ENCODE measurements at places on chromosomes 2 and 18. TPM values are rescaled to one million over a fixed set of nuclear protein-coding genes. Genes with fewer than 3 reads are reported as not detected.

- no peak overlapping the region for H3K4me3 ChIP-seq
- no peaks in the 10 kb centered on the region for H3K27me3 ChIP-seq
- no peaks in the 10 kb centered on the region for H3K36me3 ChIP-seq
- DNase-seq: no peak
Observed at GRCh38 chr2:143081616-143082015, 47.6 kb upstream of the ARHGAP15 start.

- H3K36me3 ChIP-seq: no peaks in the 10 kb centered on the region
- peaks cover 64% of the 10 kb centered on the region for H3K4me1 ChIP-seq
- H3K4me3 ChIP-seq: no peak overlapping the region
- DNase-seq: no peak
- H3K27ac ChIP-seq: peak overlapping the region; percentile 98
Observed at GRCh38 chr2:43160778-43161177, 65.6 kb downstream of the ZFP36L2 start.

DNA sequence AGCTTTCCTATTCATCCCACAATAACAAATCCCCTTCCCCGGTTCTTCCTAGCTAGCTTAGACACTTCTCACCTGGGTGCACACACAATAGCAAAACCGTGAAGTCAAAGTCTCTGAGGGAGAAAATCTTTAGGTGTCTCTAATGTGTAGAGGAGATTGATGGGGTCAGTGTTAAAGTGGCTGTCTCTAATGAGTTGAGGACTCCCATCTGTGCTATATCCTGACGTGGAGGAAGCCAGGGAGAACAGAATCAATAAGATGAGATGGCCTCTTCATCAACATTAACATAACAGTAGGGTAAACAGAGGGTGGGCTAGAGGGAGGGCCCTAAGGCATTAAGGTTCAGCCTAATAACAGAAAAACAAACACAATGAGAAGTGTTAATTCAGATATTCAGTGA, 120.4 kb downstream of the SLC5A7 start:
- H3K27me3 ChIP-seq: no peaks in the 10 kb centered on the region
- H3K4me3 ChIP-seq: no peak overlapping the region
- H3K27ac ChIP-seq: no peak overlapping the region
- no peaks in the 10 kb centered on the region for H3K4me1 ChIP-seq
- H3K36me3 ChIP-seq: no peaks in the 10 kb centered on the region
- no peak for DNase-seq

- H3K36me3 ChIP-seq: no peaks in the 10 kb centered on the region
- H3K27ac ChIP-seq: no peak overlapping the region
- H3K27me3 ChIP-seq: no peaks in the 10 kb centered on the region
- H3K4me1 ChIP-seq: no peaks in the 10 kb centered on the region
Observed at GRCh38 chr2:125961739-125962138, 694.2 kb upstream of the GYPC start.

- no peak overlapping the region for H3K27ac ChIP-seq
- no peaks in the 10 kb centered on the region for H3K4me1 ChIP-seq
- no peak overlapping the region for H3K4me3 ChIP-seq
- H3K27me3 ChIP-seq: no peaks in the 10 kb centered on the region
Observed at GRCh38 chr2:210558708-210559107, 2.3 kb downstream of the CPS1 start.

DNA sequence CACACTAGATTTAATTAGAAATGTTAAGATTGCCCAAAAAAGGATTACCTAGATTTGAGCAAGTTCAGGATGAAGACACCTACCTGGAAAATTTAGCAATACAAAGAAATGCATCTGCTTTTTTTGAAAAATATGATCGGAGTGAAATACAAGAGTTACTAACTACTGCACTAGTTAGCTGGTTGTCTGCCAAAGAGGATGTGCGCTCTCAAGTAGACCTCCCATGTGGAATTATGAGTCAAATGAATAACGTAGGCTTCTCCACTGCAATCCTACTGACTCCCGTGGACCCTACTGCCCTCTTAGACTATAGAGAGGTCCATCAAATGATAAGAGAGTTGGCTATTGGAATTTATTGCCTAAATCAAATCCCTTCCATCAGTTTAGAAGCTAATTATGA, 2.0 kb downstream of the ANKAR start:
- H3K36me3 ChIP-seq: peaks cover 56% of the 10 kb centered on the region

GRCh38 chr2:217610401-217610814, 392.4 kb downstream of the TNS1 start:
- no peaks in the 10 kb centered on the region for H3K27me3 ChIP-seq
- H3K27ac ChIP-seq: peak overlapping the region; percentile 81
- H3K36me3 ChIP-seq: peaks cover 5% of the 10 kb centered on the region
- peaks cover 47% of the 10 kb centered on the region for H3K4me1 ChIP-seq
- DNase-seq: peak; percentile 90
- peak overlapping the region; percentile 26 for H3K4me3 ChIP-seq

DNA sequence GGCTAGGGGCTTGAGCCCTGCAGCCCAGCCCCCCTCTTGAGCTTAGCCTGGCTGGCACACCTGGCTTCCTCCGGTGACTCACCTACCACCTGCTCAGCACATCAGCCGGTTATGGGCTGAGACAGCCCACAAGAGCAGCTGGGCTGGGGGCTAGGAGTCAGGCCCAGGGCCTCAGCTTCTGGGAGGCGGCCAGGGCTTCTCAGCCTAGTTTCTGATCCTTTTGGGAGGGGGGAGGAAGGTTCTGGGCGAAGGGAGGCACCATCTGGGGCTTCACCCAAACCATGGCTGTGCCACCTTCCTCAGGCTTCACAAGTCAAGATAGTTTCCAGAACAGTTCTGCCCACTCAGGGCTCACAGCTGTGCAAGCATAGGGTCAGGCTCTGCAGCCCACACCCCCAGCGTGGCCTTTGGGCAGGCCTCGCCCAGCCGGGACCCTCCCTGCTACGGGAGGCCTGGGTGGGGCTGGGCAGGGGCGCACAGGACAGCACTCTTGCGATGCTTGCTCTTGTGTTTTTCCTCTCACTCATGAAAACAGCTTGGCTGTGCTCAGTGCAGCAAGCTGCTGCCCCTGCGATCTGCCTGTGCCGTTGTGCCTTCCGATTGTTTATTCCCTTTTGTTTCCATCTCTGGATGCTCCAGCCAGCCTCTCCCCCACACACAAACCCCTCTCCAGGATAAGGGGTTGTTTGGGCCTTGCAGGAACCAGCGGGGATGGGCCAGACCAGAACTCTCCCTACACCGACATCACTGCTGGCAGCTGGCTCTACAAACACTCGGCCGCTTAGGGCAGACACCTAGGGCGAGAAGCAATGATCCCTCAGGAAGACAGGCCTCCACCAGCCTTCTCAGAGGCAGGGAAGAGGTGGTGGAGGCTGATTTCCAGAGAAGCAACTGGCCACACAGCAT, 26.1 kb upstream of the SEMA4C start:
- H3K27me3 ChIP-seq: no peaks in the 10 kb centered on the region

GRCh38 chr2:170243118-170243837, 65.3 kb downstream of the MYO3B start:
- H3K27ac ChIP-seq: no peak overlapping the region
- no peaks in the 10 kb centered on the region for H3K4me1 ChIP-seq
- DNase-seq: no peak
- no peak overlapping the region for H3K4me3 ChIP-seq
- H3K36me3 ChIP-seq: no peaks in the 10 kb centered on the region

- no peak overlapping the region for H3K4me3 ChIP-seq
- no peaks in the 10 kb centered on the region for H3K36me3 ChIP-seq
- H3K4me1 ChIP-seq: no peaks in the 10 kb centered on the region
- no peak overlapping the region for H3K27ac ChIP-seq
Observed at GRCh38 chr2:21822505-21822904, 698.7 kb downstream of the TDRD15 start.

- H3K4me3 ChIP-seq: peak overlapping the region; percentile 29
- H3K27me3 ChIP-seq: no peaks in the 10 kb centered on the region
- DNase-seq: no peak
- peaks cover 55% of the 10 kb centered on the region for H3K36me3 ChIP-seq
Observed at GRCh38 chr2:9596621-9597311, 34.0 kb downstream of the YWHAQ start.

GRCh38 chr2:238869-239268, 25.0 kb downstream of the SH3YL1 start:
- H3K27me3 ChIP-seq: no peaks in the 10 kb centered on the region
- DNase-seq: no peak
- no peak overlapping the region for H3K27ac ChIP-seq
- H3K4me1 ChIP-seq: peaks cover 9% of the 10 kb centered on the region

GRCh38 chr2:64207573-64207972, 63.4 kb upstream of the PELI1 start:
- no peaks in the 10 kb centered on the region for H3K27me3 ChIP-seq
- peaks cover 78% of the 10 kb centered on the region for H3K4me1 ChIP-seq
- peak; percentile 33 for DNase-seq

GRCh38 chr2:69642709-69643601, 584 bp downstream of the AAK1 start:
- peaks cover 55% of the 10 kb centered on the region for H3K36me3 ChIP-seq
- peak overlapping the region; percentile 85 for H3K4me3 ChIP-seq
- no peaks in the 10 kb centered on the region for H3K27me3 ChIP-seq
- H3K27ac ChIP-seq: peak overlapping the region; percentile 96
- H3K4me1 ChIP-seq: peaks cover 55% of the 10 kb centered on the region

- no peaks in the 10 kb centered on the region for H3K4me1 ChIP-seq
- DNase-seq: no peak
- H3K27me3 ChIP-seq: no peaks in the 10 kb centered on the region
- H3K27ac ChIP-seq: no peak overlapping the region
- H3K4me3 ChIP-seq: no peak overlapping the region
- peaks cover 42% of the 10 kb centered on the region for H3K36me3 ChIP-seq
Observed at GRCh38 chr2:45388541-45389100, 222.4 kb downstream of the SRBD1 start.

DNA sequence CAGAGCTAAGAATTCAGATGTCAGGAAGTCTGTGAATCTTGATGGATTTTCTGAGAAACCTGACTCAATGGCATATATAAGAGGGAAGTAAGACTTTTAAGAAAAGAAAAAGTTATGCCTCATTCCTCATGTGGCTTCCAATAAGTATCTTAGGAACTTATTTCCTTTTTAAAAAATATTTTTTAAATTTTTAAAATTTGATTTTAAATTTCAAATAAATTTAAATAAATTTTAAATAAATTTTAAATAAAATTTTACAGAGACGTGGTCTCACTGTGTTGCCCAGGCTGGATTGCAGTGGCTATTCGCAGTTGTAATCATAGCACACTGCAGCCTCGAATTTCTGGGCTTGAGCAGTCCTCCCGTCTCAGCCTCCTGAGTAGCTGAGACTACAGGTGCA, 11.5 kb upstream of the POLR1B start:
- H3K36me3 ChIP-seq: peaks cover 34% of the 10 kb centered on the region
- DNase-seq: no peak
- no peak overlapping the region for H3K4me3 ChIP-seq
- H3K4me1 ChIP-seq: no peaks in the 10 kb centered on the region

GRCh38 chr2:41994233-41994637, 53.6 kb upstream of the PKDCC start:
- H3K36me3 ChIP-seq: no peaks in the 10 kb centered on the region
- peaks cover 7% of the 10 kb centered on the region for H3K27me3 ChIP-seq
- H3K4me3 ChIP-seq: no peak overlapping the region
- no peak overlapping the region for H3K27ac ChIP-seq
- no peak for DNase-seq

DNA sequence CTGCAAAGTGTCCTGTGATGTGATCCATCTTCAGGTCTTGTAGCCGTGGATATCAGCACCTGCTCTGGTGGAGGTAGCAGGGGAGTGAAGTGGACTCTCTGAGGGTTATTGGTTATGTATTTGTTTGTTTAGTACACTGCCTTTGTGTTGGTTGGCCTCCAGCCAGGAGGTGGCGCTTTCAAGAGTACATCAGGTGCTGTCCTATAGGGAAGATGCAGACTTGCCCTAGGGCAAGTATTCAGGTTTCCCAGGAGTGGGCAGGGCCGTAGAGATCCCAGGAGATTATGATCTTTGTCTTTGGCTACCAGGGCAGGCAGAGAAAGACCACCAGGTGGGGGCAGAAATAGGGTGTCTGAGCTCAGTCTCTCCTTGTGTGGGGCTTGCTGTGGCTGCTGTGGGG, 411.8 kb downstream of the SOX11 start:
- DNase-seq: peak; percentile 10
- H3K4me1 ChIP-seq: no peaks in the 10 kb centered on the region
- no peaks in the 10 kb centered on the region for H3K36me3 ChIP-seq
- no peak overlapping the region for H3K27ac ChIP-seq
- H3K4me3 ChIP-seq: no peak overlapping the region

DNA sequence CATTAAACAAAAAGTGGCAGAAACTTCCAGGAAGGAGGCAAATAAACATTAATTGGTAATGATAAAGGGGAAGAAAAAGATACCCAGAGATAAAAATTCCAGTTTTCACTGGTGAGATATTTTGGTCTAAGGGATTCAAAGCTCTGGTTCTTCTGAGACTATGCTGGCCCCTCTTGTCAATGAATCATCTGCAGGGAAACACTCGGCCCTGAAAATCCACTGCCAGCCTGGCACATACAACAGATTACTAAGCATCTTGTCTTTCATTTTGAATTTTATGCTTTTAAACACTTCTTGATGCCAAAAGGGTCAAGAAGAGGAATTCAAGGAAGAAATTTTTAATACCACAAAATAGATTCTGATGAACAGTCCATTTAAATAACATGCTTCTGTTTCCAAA, 1603.8 kb upstream of the ZEB2 start:
- no peaks in the 10 kb centered on the region for H3K27me3 ChIP-seq
- H3K36me3 ChIP-seq: no peaks in the 10 kb centered on the region
- no peaks in the 10 kb centered on the region for H3K4me1 ChIP-seq
- H3K27ac ChIP-seq: no peak overlapping the region
- no peak for DNase-seq
- H3K4me3 ChIP-seq: no peak overlapping the region

GRCh38 chr2:123359636-123360035, 665.5 kb upstream of the CNTNAP5 start:
- no peaks in the 10 kb centered on the region for H3K36me3 ChIP-seq
- H3K4me3 ChIP-seq: no peak overlapping the region
- H3K27ac ChIP-seq: no peak overlapping the region
- H3K27me3 ChIP-seq: no peaks in the 10 kb centered on the region

DNA sequence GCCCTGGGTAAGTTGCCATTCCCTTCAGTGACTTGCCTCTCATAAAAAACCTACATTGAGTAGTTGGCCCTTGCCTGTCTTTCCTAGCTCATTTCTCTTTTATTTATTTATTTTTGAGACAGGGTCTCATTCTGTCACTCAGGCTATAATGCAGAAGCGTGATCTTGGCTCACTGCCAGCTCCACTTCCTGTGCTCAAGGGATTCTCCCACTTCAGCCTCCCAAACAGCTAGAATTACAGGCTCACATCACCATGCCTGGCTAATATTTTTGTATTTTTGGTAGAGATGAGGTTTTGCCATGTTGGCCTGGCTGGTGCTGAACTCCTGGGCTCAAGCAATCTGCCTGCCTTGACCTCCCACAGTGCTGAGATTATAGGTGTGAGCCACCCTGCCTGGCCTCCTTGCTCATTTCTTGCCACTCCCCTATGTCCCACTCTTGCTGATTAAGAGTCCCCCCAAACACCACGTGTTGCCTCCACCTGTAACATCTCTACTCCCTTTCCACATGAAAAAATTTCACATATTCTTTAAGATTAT, 12.6 kb downstream of the EVA1A start:
- no peak overlapping the region for H3K4me3 ChIP-seq
- peak; percentile 13 for DNase-seq
- H3K27ac ChIP-seq: no peak overlapping the region
- H3K27me3 ChIP-seq: peaks cover 17% of the 10 kb centered on the region

The ERBB4 gene
- total RNA-seq: not detected

The DAPL1 gene
- not detected for total RNA-seq

The TUBB8B gene
- not detected for total RNA-seq

The MATN3 gene
- total RNA-seq: not detected

The DNAJC5G gene
- not detected for total RNA-seq

The ADCYAP1 gene
- not detected for total RNA-seq

The RAX gene
- total RNA-seq: not detected

The CTLA4 gene
- total RNA-seq: 30.7 TPM

The NOSTRIN gene
- not detected for total RNA-seq

The SLC4A1AP gene
- total RNA-seq: 19.1 TPM

The PLCD4 gene
- 0.49 TPM for total RNA-seq

The MEIS1 gene
- not detected for total RNA-seq

The ASPRV1 gene
- 0.65 TPM for total RNA-seq

Measured in activated CD8-positive, alpha-beta T cell treated with anti-CD3 and anti-CD28 coated beads for 36 hours (primary cell).